IPS DF 6.9 (cell line): ENCODE measurements at places on chromosomes 5 and 9.

DNA sequence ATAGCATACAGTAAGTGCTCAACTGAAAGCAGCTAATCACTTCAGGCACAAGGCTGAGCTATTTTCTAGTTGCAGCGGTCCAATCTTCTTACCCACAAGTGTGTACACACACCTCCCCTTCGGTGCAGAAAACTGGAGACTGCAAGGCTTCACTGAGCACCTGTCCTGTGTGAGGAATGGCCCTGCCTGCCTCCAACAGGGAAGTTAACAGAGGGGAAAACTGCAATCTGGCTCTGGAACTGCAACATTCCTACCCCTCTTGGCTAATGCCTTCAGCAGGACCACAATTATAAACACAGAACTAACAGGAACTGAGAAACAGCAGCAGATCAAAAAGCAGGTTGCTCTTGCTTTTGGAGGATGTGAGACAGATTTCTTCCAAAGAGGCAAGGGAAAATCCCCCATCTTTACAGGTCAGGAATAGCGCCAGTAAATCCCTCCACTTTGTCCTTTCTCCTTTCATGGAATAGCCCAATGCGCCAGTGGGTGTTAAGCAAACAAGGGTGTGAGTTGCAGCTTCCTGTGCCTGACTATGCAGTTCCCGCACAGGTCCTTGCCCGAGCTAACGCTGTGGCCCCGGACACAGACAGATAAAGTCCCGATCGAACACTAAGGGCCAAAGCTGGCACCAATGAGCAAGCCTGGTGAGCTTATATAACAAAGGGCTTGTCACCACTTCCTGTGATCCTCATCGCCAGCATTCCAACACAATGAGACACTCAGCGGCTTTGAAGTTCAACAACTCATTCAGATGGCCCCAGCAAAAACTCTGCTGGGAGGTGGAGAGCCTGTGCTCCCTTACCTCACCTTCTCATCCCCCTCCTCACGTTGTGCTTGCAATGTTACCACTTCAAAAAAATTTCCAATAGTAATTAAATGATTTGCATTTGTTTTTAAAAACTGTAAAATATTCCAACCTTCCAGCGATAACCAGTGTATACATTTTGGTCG, 21.5 kb downstream of the SHB start:
- DNase-seq = peak; percentile 76

DNA sequence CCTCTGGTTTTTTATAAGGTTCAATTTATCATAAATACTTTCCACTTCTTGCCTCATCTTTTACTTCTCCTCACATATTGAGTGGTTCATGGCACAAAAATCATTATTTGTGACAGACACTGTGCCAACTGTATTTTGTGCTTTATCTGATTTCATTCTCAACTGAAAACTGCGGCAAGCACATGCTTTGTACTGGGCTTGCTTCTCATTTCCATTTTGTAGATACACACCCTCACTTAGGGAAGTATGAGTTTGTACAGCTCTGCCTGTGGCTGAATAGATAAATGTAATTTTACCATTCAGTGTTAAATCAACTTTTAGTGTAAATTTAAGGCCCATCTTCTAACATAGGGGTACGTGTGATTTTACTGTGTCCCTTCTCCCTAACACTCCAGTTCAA, 83.6 kb downstream of the ANXA2R start:
- DNase-seq = no peak

GRCh38 chr5:54753034-54753433, 232.4 kb downstream of the ESM1 start:
- DNase-seq = no peak

GRCh38 chr5:17127743-17128231, 89.6 kb upstream of the BASP1 start:
- DNase-seq = no peak

DNA sequence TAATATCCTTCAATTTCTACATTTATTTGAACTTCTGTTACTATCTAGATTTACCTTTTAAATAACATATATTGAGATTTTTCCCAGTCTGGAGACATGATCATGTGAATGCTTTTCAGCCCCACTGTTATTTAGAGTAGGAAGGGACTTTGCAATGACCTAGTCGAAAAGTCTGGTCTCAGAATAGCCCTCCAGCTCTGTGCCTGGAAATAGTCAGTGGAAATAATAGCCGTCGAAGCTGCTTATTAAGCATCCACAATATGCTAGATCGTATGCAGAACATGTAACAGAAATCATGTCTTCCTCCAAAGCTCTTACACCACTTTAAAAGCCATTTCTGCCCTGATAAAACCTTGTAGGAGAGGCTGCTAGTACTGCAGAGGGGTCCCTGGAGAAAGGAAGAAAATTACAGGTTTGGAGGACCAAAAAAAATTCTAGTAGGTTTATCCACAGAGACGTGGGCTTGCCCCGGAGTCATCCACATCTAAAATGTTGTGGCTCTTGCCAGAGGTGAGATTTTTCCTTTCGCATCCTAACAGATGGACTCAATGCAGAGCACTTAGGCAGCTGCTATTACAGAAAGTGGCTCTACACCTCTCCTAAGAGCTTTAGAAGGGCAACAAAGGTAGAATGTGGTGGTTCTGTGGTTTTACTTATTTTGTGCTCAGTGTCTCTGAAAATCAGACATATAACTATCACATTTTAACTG, 2.5 kb upstream of the FGF1 start:
- no peak for DNase-seq

GRCh38 chr9:3783156-3783555, 257.4 kb upstream of the RFX3 start:
- no peak for DNase-seq

DNA sequence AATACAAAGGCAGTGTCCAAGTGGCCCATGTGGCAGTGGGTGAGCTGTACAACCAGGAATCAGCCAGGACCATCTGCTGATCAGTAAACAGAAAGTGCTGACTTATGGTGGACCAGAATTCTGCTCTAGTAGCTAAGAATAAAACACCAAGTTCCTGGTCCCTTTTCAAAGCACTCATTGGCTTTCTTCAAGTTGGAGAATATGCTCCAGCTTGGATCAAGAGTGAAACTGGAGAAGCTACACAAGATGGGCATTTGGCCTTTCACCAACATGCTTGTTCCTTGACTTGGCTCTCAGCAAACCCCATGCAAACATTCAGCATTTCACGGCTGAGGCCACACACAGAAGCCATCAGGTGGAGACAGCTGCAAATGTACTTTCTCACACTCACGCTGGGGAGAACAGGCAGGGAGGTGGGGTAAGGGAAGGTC, 32.1 kb downstream of the MARCHF3 start:
- DNase-seq = no peak
